ENCODE measurements at places on chromosomes 7 and 10.
A peak's percentile ranks its signal among the peaks of the same experiment; 100 is the strongest.

- no peak for DNase-seq
These were observed 43.4 kb downstream of the ZNF503 start for GRCh38 chr10:75358132-75358531.

- DNase-seq: no peak
These were observed 14.5 kb upstream of the PAX4 start for GRCh38 chr7:127632276-127632910.

- DNase-seq: peak; percentile 3
These were observed 1139.4 kb downstream of the XPNPEP1 start for GRCh38 chr10:108783897-108784296.

DNA sequence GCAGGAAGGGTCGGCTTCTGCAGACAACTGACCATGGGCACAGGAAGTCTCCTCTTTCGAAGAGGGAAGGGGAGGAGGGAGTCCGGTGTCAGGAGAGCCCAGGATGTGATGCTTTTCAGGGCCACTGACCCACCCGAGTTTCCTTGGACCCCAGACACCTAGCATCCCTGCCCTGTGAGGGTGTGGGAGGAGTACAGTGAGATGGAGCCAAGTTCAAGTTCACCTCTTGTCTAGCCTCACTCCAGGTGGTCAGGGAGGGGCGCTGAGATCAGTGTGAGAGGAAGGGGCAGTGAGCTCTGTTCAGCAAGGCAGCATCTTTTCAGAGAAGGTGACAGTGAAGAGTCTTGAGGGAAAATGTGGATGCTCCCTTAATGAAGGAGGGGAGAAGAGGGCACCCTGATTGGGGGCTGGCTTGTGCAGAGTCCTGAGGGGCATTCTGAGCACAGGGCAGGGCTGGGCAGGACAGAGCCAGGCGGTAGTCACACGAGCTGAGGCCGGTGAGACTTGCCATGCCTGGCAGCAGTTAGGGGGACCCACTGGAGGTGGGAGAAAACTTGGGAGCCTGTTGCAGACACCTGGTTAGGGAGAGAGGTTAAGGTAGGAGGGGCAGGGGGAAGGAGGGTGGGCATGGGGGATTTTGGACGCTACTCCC lies 49.7 kb downstream of the ADCY1 start:
- no peak for DNase-seq

GRCh38 chr10:33345236-33345635 lies 10.8 kb upstream of the NRP1 start:
- DNase-seq: no peak

DNA sequence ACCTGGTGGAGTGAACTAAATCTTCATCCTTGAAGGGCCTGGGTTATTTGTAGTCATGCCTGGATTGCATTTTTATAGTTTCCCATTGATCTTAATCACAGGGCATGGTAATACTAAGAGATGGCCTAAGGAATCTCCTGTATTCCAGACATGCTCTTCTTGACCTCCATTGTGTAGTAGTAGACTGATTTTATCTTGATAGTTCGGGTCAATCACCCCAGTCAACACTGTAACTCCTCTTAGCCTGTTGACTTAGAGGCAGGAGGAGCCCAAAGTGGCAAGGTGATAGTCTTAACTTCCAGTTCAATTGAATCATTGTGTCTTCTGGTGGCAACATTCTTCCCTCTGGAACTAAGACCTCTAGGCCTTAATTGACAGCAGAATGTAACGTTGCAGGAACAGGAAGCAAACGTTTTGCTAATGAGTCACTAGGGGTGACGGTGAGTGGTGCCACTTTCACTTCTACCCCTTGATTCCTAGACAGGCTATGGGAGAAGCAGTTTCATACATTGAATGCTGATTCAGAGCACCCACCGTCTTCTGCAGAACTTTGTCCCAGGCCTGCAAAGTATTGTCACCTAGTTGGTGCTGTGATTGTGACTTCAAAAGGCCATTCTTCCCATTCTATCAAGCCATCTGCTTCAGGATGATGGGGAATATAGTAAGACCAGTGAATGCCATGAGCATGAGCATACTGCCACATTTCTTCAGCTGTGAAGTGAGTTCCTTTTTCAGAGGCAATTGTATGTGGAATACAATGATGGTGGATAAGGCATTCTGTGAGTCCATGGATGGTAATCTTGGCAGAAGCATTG lies 24.0 kb upstream of the PAPSS2 start:
- peak; percentile 36 for DNase-seq

- peak; percentile 80 for DNase-seq
These were observed at the start of gene TRIM4 for GRCh38 chr7:99918959-99919813. TRIM4 (minus strand) TSS chr7:99919530; CDS start chr7:99919401, 129 bp downstream.

DNA sequence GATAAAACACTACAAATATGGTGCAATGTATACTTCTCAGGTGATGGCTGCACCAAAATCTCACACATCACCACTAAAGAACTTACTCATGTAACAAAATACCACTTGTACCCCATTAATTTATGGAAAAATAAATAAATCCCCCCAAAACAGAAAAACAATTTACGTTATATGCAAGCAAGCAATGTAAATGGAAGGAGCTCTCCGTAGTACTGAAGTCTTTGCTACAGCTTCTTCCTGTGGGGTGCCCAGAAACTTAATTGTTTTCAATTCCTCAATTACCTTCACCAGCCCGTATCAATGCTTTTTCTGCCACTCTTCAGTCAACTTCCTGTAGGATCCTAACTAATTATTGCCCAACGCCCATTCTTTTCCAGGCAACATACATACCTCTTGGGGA lies 138.1 kb downstream of the RELN start:
- DNase-seq: no peak

- DNase-seq: no peak
These were observed 60.7 kb downstream of the SMURF1 start for GRCh38 chr7:99083068-99083651.

GRCh38 chr7:140726281-140726680 lies 29.8 kb downstream of the NDUFB2 start:
- DNase-seq: no peak

- DNase-seq: no peak
These were observed 102.0 kb downstream of the HIF1AN start for GRCh38 chr10:100637785-100638184.

- DNase-seq: no peak
These were observed 190.6 kb downstream of the EBF3 start for GRCh38 chr10:129773359-129773990.

DNA sequence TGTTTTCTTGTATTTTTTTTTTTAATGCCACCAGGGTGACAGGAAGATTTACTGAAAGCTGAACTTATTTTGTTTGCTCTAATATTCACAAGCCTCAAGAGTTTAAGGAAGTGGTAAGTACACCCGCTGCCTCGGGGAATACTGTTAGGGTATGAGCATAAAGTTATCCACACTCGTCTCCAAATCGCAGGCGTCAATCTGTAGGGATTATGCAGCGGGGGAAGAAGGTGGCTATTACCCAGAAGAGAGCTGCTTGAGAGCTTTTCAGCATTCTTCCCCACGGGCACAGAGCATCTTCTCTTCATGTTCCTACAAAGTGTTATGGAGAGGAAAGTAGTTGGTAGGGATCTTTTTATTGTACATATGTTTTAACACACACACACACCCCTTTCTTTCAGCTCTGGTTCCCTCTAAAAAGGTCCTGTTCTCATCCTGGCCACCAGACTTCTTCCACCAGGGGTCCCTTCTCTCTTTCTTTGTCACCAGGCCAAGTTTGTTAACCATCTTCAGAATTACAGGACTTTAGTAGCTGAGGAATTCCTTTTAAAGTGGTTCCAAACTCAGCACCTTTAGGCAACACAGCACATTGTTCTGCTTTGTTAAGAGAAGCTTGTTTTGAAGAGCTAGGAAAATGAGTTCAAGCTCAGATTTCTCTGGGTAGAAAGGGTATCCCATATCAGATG lies 411.6 kb upstream of the GALNT17 start:
- DNase-seq: no peak

DNA sequence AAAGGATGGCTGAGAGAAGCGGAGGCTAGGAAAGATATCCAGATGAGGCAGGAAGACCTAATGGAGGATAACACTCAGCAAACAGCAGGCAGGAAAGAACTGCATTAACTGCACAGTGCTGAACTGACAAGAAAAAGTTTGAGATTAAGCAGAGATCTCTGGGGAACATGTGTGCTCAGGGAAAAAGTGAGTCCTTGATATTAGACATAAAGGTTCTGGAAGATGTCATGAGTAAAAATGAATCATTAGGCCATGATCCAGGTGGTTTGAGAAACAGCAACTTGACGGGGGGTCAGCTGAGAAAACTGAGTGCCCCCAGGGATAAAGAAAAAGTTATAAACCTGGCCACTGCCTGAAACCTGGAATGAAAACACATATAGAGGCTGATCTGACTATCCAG lies 27.3 kb upstream of the ANK3 start:
- DNase-seq: no peak

- no peak for DNase-seq
These were observed 110.5 kb upstream of the MAGI2 start for GRCh38 chr7:79563821-79564522.

GRCh38 chr10:24849501-24850299 lies 102.7 kb downstream of the PRTFDC1 start:
- no peak for DNase-seq

- DNase-seq: no peak
These were observed 297.6 kb upstream of the IGFBP3 start for GRCh38 chr7:46218461-46219200.

DNA sequence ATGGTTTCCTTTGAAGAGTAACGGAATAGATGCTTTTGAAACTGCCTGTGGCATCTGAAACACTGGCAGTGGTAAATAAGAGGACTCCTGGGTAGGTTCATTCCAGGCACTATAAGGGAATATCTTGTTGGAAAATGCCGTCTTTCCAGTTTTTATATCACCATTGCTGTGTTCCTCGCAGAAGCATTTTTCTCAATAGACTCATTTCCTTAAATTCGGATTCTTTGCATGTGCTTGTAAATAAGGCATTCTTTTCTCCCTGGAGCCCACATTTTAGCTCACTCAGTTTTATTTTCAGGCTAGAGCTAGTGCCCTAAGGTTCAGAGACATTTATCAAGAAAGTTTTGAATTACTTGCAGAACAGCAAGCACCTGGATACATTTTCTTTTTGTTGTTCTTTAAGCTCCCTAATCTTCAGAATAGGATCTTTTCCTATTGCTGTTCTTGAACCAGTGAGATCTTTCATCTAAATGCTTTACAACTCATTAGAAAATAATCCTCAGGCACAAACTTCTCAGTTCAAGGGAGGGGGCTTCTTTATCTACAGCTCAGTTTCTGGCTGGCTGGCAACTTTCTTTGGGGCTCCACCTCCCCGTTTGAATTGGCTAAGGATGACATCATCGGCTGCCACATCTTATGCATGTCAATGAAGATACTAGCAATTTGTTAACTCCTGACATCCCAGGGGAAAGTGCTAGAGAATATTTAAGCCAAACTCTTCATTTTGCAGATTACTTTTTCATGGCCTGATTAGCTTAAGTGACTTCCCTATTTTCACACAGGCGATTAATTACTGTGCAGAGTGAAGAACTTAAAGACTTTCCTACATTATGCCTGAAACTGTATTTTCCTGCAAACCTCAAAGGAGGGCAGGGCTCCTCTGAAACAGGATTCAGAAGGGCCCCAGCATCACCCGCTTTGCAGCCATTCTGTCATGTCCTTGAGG lies 133.7 kb upstream of the RSU1 start:
- DNase-seq: no peak

DNA sequence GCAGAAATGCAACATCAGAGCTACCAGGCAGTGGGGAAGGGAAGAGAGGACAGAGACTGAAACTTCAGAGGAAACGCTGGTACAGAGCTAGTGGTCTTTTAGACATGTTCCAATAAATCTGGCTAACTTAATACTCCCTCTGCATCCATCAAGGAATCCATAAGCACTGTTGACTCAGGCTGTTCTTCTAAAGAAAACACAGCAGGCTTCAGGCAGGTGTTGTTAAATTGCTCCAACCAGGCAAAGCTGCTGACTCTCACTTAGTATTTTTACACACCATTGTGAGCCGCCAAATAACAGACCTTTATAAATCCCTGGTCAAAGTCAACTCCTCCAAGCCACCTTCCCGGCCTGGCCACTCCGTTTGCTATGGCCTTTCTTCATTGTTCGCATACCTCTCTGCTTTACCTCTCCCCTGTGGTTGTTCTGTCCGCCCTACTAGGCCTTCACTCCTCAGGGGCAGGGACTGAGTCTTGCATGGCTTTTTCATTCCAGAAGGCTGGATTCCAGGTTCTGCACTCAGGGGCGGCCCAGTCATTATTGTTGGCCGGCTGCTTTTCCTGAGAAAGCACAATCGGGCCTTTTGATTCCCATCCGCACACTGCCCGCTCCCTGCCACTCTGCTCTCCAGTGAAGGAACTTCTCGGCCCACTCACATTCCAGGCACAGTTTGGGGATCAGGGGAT lies 18.4 kb downstream of the CREB3L2 start:
- DNase-seq: no peak

- DNase-seq: no peak
These were observed 36.0 kb downstream of the RHOBTB1 start for GRCh38 chr10:60908031-60908430.

DNA sequence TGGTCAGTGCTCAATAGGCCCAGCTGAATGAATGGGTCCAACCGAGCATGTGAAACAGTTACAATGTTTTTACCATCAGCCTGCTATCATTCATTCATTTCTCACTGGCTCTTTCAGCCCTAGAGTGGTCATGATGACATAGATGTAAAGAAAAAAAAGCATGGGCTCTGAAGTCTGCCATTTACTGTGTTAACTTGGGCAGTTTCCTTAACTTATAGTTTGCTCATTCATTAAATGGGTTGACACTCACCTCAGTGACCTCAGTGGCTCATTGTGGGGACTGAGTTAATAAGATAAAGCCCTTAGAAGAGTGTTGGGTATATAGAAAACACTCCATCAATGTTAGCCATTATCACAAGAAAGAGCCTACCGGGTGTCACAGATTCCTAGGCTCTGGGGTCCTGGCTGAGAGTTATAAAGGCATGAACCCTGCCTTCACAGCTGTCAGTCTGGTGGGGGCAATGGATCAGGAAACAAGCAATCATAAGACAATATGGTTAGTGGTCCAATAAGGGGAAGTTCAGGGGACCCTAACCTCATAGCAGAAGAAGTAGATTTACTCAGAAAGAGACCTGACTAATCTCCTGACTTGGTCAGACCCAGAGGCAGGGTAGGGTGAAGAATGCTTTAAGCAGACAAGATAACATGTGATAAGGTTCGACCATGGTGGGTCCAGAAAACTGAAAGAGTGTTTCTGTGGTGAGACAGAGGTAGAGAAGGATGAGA lies 29.7 kb upstream of the GPAM start:
- no peak for DNase-seq

DNA sequence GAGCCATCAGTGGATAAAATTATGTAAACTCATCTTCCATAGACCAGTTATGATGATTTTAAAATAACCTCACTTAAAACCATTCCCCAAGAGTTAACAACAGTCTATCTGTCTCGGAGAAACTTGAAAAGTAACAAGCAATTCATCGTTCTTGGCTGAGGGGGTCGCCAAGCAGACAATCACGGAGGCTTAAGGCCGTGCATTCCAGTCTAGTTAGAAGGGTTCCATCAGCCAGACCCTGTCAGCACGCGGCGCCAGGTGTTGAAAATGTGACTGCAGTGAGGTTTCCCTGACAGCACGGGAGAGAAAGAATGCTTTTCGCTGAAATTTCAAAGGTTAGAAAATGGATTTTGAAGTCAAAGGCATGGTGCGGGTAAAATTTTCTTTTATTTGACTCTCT lies 1025.0 kb upstream of the CELF2 start:
- no peak for DNase-seq

- DNase-seq: no peak
These were observed 77.1 kb downstream of the ORC5 start for GRCh38 chr7:104130726-104131125.

Data from stimulated activated CD4-positive, alpha-beta T cell treated with anti-CD3 and anti-CD28 coated beads, Interleukin-12 subunit alpha, Interleukin-12 subunit beta, amount 100 ng/mL, for 48 hours (primary cell).